ENCODE measurements at places on chromosomes 7 and 10.

DNA sequence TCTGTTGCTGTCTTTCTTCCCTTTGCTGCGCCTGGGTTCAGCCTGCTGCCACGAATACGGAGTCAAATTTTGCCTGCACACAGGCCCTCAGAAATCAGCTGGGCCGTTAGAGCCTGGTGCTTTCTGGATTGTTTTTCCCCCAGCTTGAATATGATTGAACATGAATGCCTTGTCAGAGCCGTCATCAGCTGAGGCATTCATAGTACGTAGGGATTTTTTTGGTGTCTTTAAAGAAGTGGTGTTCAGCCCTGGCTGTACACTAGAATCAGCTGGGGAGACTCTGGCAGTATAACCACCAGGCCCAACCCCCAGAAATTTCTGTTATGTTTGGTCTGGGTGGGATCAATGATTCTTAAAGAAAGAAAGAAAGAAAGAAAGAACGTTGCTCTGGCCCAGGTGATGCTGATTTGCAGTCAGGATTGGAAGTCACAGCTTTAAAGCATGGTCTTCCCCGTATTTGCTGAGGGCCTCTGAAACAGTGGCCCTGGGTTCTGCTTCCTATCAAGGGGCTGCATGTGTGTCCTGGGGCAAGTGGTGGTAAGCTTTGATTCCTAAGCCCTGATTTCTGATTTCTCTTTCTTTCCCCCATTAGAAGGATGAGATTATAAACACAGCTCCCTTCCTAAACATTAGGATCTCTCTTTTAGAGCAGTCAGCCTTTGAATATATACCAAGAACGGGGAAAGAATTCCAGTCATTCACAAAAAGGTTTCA, 24.7 kb downstream of the NUB1 start:
- DNase-seq, result no peak

- DNase-seq, result no peak
Measured at GRCh38 chr10:31975157-31975765, 46.6 kb upstream of the ARHGAP12 start.

DNA sequence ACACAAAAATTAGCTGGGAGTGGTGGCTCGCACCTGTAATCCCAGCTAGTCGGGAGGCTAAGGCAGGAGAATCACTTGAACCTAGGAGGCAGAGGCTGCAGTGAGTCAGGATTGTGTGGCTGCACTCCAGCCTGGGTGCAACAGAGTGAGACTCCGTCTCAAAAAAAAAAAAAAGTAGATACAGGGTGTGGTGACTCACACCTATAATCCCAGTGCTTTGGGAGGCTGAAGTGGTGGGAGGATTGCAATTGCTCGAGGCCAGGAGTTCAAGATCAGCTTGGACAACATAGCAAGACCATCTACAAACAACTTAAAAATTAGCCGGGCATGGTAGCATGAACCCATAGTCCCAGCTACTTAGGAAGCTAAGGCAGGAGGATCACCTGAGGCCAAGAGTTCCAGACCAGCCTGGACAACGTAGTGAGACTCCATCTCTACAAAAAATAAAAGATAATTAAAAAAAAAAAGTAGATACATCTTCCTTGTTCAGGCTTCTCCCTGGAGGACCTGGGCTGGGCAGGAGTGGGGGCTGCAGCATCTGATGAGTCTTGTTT, 2.0 kb downstream of the MOSPD3 start:
- no peak for DNase-seq

DNA sequence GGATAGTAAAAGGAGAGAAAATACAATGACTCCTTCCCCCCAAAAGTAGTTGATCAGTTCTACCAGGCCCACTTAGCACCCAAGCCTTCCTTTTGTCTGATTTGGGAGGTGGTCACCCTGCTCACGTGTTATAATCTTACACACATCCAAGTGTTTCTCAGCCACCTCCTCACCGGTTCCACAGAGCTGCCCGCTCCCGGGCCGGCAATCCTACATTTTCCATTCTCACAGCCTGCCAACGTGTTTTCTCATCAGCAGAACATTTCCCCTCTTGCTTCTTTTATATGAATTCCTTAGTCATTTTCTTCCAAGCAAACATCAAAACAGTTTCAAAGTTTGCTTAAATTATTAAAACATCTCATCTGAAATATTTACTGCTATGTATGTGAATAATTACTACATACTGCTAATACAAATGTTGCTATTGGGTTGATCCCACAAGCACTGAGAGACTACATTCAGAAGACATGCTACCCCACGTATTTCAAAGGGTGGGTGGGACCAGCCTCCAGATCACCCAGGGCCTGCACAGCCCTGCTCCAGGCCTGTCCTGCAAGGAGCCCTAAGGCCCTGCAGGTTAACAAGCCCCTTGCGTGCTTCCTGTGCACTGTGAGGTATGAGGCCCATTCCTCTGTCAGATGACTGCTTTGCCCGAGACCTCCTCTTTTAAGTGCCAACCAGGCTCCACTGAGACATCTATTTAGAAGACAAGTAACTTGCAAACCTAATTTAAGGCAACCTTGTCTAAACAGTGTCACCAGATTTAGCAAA, 75.3 kb downstream of the GRB10 start:
- DNase-seq, result no peak

- DNase-seq, result no peak
Measured at GRCh38 chr7:32032211-32032610, 38.0 kb downstream of the PDE1C start.

DNA sequence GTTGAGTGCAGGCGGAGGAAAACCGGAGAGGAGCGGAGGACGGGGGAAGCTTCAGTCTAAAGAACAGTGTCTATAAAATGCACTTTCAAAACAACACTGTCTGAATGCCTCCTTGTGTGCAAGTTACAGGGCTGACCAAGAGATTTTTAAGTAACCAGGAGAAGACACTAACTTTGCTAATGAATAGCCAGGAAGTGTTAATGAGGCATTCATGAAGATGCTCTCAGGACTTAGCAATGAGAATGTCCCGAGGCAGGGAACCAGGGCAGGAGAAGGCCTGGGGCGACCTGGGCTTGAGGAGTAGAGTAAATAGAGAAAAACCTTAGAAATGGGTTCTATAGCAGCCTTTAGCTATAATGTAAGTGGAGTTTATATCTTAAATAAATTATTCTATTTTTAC, 312.1 kb downstream of the SKIDA1 start:
- no peak for DNase-seq

GRCh38 chr7:33395340-33395739, 266.0 kb downstream of the BBS9 start:
- no peak for DNase-seq
